K562 (cell line): ENCODE measurements at places on chromosomes 4 and X. TPM values are rescaled to one million over a fixed set of nuclear protein-coding genes. Genes with fewer than 3 reads are reported as not detected.

- DNase-seq: no peak
Measured at GRCh38 chr4:128376303-128376702, 88.7 kb upstream of the PGRMC2 start.

DNA sequence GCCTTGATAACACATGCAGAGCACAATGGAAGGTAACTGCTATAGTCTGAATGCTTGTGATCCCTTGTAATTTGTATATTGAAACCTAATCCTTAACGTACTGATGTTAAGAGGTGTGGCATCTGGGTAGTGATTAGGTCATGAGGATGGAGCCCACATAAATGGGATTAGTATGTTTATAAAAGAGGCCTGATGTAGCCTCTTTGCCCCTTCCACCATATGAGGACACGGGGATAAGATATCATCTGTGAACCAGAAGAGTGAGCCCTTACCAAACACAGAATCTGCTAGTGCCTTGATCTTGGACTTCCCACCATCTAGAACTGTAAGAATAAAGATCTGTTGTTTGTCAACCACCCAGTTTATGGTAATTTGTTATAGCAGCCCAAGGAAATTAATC lies 1074.2 kb upstream of the INTU start:
- DNase-seq: no peak

Gene NSG1
- total RNA-seq: not detected in 2 replicates

GRCh38 chr4:8278421-8279287 lies 9.1 kb downstream of the HTRA3 start:
- DNase-seq: no peak

GRCh38 chrX:78029663-78030062 lies 60.2 kb upstream of the PGAM4 start:
- no peak for DNase-seq

Gene DGKQ
- total RNA-seq: 18.4 and 22.0 TPM in 2 replicates

- no peak for DNase-seq
Measured at GRCh38 chr4:24850674-24851073, 55.3 kb downstream of the SOD3 start.

- DNase-seq: no peak
Measured at GRCh38 chrX:87663421-87663820, 145.8 kb downstream of the KLHL4 start.

DNA sequence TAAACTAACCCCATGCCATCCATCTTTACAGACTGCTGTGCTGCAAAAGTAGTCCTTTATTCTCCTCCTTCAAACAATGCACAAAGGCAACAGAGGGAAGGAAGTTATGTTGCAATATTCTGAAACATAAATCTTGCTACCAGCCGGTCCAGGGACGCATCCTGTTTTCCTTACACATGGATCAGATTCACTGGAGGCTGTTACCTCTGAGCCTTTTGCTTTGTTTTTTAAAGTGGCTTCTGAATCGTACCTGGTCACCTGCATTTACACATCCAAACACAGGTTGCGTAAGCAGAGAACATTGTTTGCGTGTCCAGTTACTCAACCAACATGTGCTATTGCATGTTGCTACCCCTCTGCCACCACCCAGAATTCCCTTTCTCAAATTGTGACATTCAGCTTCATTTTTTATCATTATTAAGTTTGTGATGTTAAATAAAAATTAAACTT lies 8.8 kb downstream of the PPARGC1A start:
- DNase-seq: no peak

GRCh38 chrX:118550792-118551191 lies 55.2 kb downstream of the DOCK11 start:
- no peak for DNase-seq

Gene FRG1
- 68.8 and 74.7 TPM in 2 replicates for total RNA-seq

- DNase-seq: no peak
Measured at GRCh38 chr4:8202108-8203051, 3.3 kb downstream of the SH3TC1 start.

Gene GAGE12J
- total RNA-seq: not detected in 2 replicates

DNA sequence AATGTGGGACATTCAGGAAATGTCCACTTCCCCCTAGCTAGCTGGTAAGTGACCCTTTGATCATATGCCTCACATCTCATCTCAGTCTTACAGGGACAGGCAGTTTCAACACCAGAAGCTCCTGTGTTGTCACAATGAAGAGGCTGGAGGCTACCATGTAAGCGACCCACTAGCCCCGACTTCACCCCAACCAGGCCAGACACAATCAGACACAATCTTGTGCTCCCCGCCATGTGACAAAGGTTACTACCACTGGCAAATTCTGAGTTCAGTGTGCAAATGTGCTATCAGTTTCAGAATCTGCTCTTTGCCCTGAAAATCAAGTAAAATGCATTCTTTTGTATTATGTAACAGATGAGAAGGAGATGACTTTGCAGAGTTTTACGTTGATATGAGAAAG lies 56.9 kb upstream of the STS start:
- no peak for DNase-seq

- DNase-seq: no peak
Measured at GRCh38 chr4:8306511-8307021, 37.0 kb downstream of the HTRA3 start.

DNA sequence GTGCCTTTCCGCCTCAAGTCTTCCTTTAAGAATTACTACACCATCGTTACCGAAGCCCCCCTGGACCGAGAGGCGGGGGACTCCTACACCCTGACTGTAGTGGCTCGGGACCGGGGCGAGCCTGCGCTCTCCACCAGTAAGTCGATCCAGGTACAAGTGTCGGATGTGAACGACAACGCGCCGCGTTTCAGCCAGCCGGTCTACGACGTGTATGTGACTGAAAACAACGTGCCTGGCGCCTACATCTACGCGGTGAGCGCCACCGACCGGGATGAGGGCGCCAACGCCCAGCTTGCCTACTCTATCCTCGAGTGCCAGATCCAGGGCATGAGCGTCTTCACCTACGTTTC lies 2.2 kb downstream of the PCDH10 start:
- no peak for DNase-seq

- DNase-seq: no peak
Measured at GRCh38 chr4:132593717-132594400, 555.2 kb upstream of the PCDH10 start.

DNA sequence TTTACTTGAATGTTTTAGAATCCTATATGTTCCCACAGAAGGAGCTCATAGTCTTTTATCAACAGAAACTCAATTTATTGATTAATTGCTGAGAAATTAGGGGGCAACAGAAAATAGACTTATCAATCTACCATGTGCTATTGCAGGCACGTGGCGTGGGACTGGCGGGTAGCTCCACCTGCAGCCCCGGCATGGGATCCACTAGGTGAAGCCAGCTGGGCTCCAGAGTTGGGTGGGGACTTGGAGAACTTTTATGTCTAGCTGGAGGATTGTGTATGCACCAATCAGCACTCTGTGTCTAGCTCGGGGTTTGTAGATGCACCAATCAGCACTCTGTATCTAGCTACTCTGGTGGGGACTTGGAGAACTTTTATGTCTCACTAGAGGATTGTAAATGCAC lies 3.3 kb upstream of the OCIAD1 start:
- DNase-seq: no peak

Gene VEGFD
- 0.31 TPM in 1 of 2 replicates, not detected in the other for total RNA-seq

Gene PRR32
- total RNA-seq: not detected in 2 replicates

DNA sequence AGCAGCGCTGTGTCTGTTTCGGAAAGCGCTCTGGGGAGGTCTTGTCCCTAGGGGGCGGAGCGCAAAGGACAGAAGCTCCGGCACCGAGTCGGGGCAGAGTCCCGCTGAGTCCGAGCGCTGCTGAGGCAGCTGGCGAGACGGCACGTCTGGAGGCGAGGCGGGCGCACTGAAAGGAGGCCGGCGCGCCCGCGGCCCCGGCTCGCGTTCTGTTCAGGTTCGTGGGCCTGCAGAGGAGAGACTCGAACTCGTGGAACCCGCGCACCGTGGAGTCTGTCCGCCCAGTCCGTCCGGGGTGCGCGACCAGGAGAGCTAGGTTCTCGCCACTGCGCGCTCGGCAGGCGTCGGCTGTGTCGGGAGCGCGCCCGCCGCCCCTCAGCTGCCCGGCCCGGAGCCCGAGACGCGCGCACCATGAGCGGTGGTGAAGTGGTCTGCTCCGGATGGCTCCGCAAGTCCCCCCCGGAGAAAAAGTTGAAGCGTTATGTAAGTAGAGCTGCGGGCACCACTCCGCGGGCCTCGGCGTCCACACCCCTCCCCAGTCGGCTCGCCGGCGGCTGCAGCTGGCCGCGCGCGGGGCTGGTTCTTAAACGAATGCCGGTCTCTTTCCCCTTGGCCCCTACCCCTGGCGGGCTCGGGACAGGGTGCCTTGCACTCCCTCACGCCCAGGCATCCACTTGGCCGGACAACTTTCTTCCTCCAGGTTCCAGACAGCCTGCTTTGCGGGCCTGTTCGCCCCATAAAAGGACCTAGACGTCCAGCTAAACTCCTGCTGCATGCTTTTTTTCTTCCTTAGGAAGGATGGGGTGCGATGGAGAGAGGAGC lies at the start of gene GAB1:
Gene GAB1 (plus strand): TSS at position 96 of the 819 bp plus-strand sequence. CDS start 313 bp downstream, at position 409.
- DNase-seq: peak; percentile 62

- no peak for DNase-seq
Measured at GRCh38 chrX:39289827-39290226, 488.6 kb downstream of the MID1IP1 start.

GRCh38 chrX:124280294-124280902 lies 52.1 kb upstream of the TEX13D start:
- peak; percentile 21 for DNase-seq

GRCh38 chrX:82648062-82648461 lies 860.0 kb upstream of the POU3F4 start:
- no peak for DNase-seq

Gene LPAR4
- not detected in 2 replicates for total RNA-seq

DNA sequence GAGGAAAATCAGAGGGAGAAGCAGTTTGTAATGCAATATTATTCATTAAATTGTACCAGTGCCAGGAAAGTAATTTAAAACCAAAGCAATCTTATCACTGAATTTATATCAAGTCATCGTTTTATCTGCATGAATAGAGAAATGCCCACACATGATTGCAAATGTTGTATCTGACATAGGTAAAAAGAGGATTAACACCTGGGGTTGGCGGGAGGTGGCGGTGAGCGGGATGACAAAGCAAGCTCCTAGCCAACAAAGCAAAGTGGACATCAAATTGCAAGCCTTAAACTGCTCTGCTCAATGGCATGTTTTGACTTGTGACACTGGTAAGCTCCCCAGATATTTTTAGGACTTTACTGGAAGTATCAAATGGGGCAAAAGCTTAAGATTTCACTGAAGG lies 16.4 kb downstream of the HPGD start:
- no peak for DNase-seq

- peak; percentile 67 for DNase-seq
Measured at GRCh38 chr4:1693131-1693896, 9.2 kb upstream of the FAM53A start.

DNA sequence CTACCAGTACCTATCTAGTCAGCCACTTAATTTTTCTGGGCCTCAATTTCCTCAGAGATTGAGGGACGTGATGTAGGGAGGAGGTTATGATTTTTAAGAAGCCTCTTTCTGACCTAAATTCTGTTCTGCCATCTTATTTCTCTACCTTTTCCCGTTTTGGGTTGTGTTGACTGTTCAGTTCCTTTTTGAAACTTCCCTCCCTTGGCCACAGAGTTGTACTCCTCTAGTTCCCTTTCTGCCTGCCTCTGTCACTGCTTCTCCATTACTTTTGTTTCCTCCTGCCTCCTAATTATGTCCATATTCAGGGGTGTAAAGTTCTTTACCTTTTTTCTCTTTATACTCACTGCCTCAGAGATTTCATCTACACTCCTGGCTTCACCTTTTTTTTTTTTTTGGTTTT lies 25.4 kb downstream of the CLCN5 start:
- DNase-seq: no peak

DNA sequence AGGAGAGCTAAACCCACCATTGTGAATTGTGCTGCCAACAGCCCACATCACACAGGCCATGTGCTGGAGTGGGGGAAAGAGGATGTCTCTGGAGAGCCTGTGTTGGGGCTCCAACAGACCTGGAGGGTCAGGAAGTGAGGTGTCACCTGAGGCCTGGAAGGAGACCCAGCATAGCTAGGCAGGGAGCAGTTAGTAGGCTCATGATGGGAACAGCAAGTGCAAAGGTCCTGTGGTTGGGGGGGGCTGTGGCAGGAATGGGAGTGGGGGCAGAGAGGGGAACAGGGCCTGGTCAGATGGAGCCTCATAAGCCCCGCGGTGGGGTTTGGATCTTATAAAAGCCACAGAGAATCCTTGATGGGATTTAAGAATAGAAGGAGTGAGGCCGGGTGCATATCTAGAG lies 35.9 kb upstream of the GPR78 start:
- no peak for DNase-seq

DNA sequence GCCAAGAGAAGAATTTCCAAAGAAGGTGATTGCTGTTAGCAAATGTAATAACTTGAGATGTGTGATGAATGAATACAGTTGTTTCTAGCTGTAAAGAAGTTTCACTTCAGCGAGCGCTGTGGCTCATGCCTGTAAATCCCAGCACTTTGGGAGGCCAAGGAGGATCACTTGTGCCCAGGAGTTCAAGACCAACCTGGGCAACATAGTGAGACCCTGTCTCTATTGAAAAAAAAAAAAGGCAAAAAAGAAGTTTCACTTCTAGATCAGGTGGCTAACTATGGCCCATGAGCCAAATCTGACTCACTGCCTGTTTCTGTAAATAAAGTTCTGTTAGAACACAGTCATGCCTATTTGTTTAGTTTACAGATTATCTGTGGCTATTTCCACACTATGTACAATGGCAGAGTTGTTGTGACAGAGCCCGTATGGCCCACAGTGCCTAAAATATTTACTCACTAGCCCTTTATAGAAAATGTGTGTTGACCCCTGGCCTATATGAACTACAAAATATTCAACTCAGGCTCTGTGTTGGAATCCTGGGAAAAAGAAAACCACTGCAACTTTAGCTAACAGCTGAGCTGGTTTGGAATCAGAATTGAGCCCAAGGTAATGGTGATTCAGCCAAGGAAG lies 54.1 kb upstream of the PRPS1 start:
- no peak for DNase-seq

- peak; percentile 63 for DNase-seq
Measured at GRCh38 chrX:153381684-153382532, 19.2 kb downstream of the PNMA6E start.

Gene NUDT10
- total RNA-seq: not detected in 2 replicates

Gene GAB3
- 23.3 and 25.6 TPM in 2 replicates for total RNA-seq

GRCh38 chr4:109571494-109571893 lies 11.4 kb downstream of the MCUB start:
- no peak for DNase-seq
